ENCODE measurements at places on chromosomes 3 and 15. TPM values are rescaled to one million over a fixed set of nuclear protein-coding genes. Genes with fewer than 3 reads are reported as not detected.

ANKUB1 gene
- not detected for total RNA-seq

DNA sequence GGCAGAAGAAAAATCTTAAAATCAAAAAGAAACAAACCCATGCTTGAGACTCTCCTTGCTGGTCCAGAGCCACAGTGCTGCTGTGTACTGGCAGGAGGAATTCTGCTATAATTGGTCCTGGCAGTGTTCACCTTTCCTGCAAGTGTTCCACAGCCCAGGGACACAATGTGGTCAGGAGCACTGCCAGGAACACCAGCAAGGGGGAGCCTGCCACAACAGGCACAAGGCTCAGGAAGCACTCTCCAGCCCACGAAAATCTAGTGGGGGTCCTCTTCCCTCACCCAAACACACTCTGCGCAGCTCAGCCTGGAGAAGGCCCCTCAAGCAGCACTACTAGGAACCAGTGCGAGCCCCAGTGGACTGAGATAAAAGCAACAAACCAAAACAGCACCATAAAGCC, 92.9 kb downstream of the UBE3A start:
- no peaks in the 10 kb centered on the region for H3K27me3 ChIP-seq
- H3K36me3 ChIP-seq = peaks cover 24% of the 10 kb centered on the region
- no peak overlapping the region for H3K4me3 ChIP-seq
- H3K4me1 ChIP-seq = peaks cover 13% of the 10 kb centered on the region

DNA sequence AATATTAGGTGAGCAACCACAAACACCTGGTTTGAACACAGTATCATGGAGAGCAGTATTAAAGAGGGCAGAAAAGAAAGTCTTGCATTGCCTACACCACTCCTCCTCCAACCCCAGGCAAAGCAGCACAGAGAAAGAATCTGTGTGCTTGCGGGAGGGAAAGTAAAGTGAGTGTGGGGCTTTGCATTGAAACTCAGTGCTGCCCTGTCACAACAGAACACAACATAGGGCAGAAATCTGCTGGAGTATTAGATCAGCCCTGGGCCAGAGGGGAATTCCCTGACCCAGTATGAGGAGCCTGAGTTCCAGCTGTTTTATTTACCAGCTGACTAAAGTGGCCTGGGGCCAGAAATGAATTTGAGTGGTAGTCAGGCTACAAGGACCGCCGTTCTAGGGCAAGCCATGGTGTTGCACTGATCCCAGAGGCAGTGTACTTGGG, 75.5 kb downstream of the SPATA16 start:
- peaks cover 3% of the 10 kb centered on the region for H3K4me1 ChIP-seq
- no peak overlapping the region for H3K4me3 ChIP-seq
- no peak for DNase-seq
- H3K27ac ChIP-seq = no peak overlapping the region

DNA sequence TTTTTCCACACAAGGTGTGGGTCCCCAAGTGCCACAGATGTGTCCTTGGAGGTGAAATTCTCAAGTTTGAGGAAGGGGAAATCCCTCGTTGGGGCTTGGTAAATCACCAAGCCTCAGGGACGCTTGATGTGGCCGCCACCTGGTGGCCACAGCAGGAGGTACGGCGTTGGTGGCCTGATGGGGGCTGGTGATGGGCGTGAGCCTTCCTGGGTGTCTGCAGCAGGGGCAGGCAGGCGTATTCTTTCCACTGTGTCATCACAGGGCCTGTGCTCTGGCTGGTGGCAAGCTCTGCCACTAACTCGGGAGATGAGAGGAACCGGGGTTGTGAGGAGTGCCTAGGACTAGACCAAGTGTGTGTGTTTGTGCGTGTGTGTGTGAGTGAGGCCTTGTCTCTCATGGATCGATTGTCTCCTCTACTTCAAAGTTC, 4.2 kb downstream of the ACOX2 start:
- H3K27me3 ChIP-seq = peaks cover 2% of the 10 kb centered on the region
- no peak overlapping the region for H3K27ac ChIP-seq
- DNase-seq = peak; percentile 83
- H3K4me3 ChIP-seq = no peak overlapping the region
- no peaks in the 10 kb centered on the region for H3K36me3 ChIP-seq
